ENCODE measurements at places on chromosomes 4 and X. TPM values are rescaled to one million over a fixed set of nuclear protein-coding genes. Genes with fewer than 3 reads are reported as not detected.

NPNT gene
- 29.1 TPM for total RNA-seq

MAGEE1 gene
- total RNA-seq = 2.3 TPM

SPATA4 gene
- total RNA-seq = not detected

PDGFRA gene
- 56.0 TPM for total RNA-seq

RHOXF2B gene
- not detected for total RNA-seq

VSIG4 gene
- total RNA-seq = 14.8 TPM

BDH2 gene
- 40.2 TPM for total RNA-seq

- H3K27me3 ChIP-seq = no peaks in the 10 kb centered on the region
- H3K27ac ChIP-seq = no peak overlapping the region
- DNase-seq = no peak
- no peak overlapping the region for H3K4me3 ChIP-seq
- H3K36me3 ChIP-seq = no peaks in the 10 kb centered on the region
These were observed 70.7 kb downstream of the ANKRD50 start for GRCh38 chr4:124641715-124642381.

DNA sequence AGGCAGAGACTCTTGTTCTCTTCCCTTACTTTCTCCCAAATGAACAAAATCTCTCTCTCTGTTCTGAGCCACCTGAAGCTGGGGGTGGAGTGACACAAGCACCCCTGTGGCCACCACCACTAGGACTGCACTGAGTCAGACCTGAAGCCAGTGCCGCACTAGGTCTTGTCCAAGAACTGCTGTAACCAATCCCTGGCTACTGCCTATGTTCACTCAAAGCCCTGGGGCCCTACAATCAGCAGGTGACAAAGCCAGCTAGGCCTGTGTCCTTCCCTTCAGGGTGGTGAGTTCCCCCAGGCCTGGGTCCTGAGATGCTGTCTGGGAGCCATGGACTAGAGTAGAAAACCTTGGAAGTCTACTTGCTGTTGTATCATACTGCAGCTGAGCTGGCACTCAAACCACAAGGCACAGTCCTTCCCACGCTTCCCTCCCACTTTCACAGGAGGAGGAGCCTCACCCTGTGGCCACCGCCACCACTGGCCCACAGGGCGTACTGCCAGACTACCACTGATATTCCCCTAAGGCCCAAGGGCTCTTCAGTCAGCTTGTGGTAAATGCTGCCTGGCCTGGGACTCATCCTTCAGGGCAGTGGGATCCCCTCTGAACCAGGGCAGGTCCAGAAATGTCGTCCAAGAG, 119.1 kb downstream of the RTL9 start:
- H3K4me3 ChIP-seq = no peak overlapping the region
- no peaks in the 10 kb centered on the region for H3K27me3 ChIP-seq
- DNase-seq = no peak
- no peak overlapping the region for H3K27ac ChIP-seq
- no peaks in the 10 kb centered on the region for H3K4me1 ChIP-seq

GRCh38 chr4:24519649-24520048, 64.7 kb downstream of the DHX15 start:
- H3K27ac ChIP-seq = no peak overlapping the region
- peaks cover 29% of the 10 kb centered on the region for H3K4me1 ChIP-seq
- H3K27me3 ChIP-seq = no peaks in the 10 kb centered on the region
- H3K36me3 ChIP-seq = peaks cover 2% of the 10 kb centered on the region

GRCh38 chrX:88170553-88170952, 576.5 kb upstream of the CPXCR1 start:
- no peak overlapping the region for H3K4me3 ChIP-seq
- H3K4me1 ChIP-seq = no peaks in the 10 kb centered on the region
- no peaks in the 10 kb centered on the region for H3K36me3 ChIP-seq
- DNase-seq = no peak

DNA sequence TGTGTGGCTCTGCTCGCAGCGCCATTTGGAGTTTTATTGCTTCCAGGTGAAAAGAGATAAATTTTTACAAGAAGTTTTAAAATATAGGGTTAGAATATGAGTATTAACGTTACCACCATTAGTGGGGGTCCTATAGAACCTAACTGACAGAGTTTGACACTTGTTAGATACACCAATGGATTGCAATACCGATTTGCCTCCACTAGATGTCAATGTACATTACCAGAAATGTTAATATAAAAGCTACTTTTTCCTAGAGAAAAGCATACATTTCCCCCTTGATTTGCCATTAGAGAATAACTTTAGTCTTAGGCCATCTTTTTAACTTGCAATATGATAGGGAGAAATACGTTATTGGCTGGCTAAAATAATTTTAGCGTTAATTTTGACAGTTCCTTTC, 108.4 kb downstream of the LINC00632 start:
- DNase-seq = no peak
- no peaks in the 10 kb centered on the region for H3K27me3 ChIP-seq
- no peaks in the 10 kb centered on the region for H3K36me3 ChIP-seq

- H3K27me3 ChIP-seq = no peaks in the 10 kb centered on the region
- no peak overlapping the region for H3K27ac ChIP-seq
- no peaks in the 10 kb centered on the region for H3K36me3 ChIP-seq
- H3K4me1 ChIP-seq = no peaks in the 10 kb centered on the region
- no peak for DNase-seq
These were observed 423.1 kb downstream of the BCOR start for GRCh38 chrX:39674490-39675161.

DNA sequence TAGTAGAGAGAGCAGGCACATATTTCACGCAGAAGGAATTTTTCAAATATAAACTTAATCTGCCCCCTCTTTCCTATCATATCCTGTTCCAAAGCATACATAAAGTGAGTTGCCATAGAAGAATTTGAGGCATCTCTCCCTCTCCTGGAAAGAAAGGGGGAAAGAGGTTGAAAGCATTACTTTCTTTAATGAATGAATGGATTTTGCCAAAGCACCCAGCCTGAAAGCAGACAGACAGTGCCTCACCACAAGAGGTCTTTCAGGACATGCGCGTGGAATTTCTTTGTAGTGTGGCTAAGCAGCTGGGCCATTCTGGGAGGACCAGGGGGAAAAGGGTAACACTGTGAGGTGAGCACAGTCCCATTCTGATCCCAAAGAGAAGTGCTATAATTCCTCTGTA, 651.4 kb downstream of the IQCM start:
- no peaks in the 10 kb centered on the region for H3K4me1 ChIP-seq
- no peak overlapping the region for H3K27ac ChIP-seq
- H3K27me3 ChIP-seq = peaks cover 2% of the 10 kb centered on the region

DNA sequence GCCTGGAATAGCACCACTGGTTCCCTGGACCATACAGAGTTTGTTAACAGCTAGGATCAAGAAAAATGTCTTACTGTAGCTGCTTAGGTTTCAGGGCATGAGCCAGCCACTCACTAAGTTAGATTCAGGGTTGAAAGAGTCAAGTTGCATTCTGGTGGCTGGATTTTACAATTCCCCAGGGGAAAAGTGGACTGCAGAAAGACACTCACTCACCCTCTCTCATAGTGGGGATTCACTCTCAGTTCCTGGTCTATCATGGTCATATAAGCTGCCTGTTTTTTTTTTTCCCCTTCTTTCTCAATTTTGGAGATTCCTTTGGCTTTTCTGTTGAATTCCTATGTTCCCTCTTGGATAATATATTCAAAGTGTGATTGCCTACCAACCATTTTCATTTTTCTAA, 744.2 kb upstream of the GRIA3 start:
- no peaks in the 10 kb centered on the region for H3K36me3 ChIP-seq
- DNase-seq = no peak
- no peak overlapping the region for H3K27ac ChIP-seq
- H3K27me3 ChIP-seq = no peaks in the 10 kb centered on the region
- H3K4me3 ChIP-seq = no peak overlapping the region

- DNase-seq = no peak
- H3K4me1 ChIP-seq = no peaks in the 10 kb centered on the region
- H3K27me3 ChIP-seq = no peaks in the 10 kb centered on the region
- no peaks in the 10 kb centered on the region for H3K36me3 ChIP-seq
- H3K27ac ChIP-seq = no peak overlapping the region
- no peak overlapping the region for H3K4me3 ChIP-seq
These were observed 703.5 kb downstream of the FAT4 start for GRCh38 chr4:126018274-126018673.

DNA sequence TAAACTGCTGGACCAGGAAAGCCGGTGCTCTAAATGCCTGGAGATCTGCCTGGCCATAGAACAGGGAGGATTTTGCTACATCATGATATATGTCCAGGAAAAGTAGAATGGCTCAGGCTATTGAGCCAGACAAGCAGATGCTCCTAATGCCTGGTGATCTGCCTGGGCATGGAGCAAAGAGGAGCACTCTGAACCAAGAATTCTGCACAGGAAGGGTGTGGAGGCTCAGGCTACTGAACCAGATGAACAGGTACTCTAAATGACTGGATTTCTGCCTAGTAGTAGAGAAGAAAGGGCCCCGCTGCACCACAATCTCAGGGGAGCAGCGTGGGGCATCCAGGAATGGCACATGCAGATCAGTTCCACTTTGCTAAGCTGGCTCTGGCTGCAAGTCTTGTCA, 607.9 kb downstream of the ANKRD50 start:
- no peaks in the 10 kb centered on the region for H3K27me3 ChIP-seq
- no peak overlapping the region for H3K27ac ChIP-seq
- no peak overlapping the region for H3K4me3 ChIP-seq
- DNase-seq = no peak
- H3K36me3 ChIP-seq = no peaks in the 10 kb centered on the region

GRCh38 chrX:724256-724655, 93.7 kb downstream of the SHOX start:
- no peak overlapping the region for H3K27ac ChIP-seq
- H3K4me1 ChIP-seq = no peaks in the 10 kb centered on the region
- no peak for DNase-seq
- H3K36me3 ChIP-seq = no peaks in the 10 kb centered on the region

GRCh38 chr4:110452546-110452945, 23.4 kb upstream of the ENPEP start:
- no peaks in the 10 kb centered on the region for H3K36me3 ChIP-seq
- H3K4me3 ChIP-seq = no peak overlapping the region
- no peaks in the 10 kb centered on the region for H3K4me1 ChIP-seq

- no peak overlapping the region for H3K27ac ChIP-seq
- DNase-seq = no peak
- no peak overlapping the region for H3K4me3 ChIP-seq
- H3K27me3 ChIP-seq = no peaks in the 10 kb centered on the region
- H3K4me1 ChIP-seq = peaks cover 7% of the 10 kb centered on the region
- H3K36me3 ChIP-seq = no peaks in the 10 kb centered on the region
These were observed 78.7 kb downstream of the SUPT20HL2 start for GRCh38 chrX:24235084-24235710.

DNA sequence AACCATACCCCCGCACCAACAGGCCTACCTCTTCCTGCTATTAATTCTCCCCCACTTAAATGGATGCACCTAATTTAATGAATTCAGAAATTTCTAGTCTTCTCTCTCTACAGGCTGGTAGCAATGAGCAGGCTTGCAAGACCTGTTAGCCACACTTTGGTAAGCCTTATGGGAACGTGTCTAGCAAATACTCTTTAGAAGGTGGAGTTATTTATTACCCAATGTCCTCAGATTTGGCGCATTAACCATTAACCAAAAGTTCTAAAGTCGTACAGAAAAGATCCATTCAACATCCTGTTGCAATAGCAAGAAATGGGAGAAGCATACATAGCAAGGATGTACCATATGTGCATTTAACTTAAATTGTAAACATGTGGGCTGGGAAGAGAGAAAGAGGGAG, 47.5 kb downstream of the SLITRK2 start:
- no peak for DNase-seq
- no peaks in the 10 kb centered on the region for H3K27me3 ChIP-seq
- no peak overlapping the region for H3K27ac ChIP-seq

- no peaks in the 10 kb centered on the region for H3K27me3 ChIP-seq
- no peaks in the 10 kb centered on the region for H3K4me1 ChIP-seq
- H3K27ac ChIP-seq = no peak overlapping the region
These were observed 85.4 kb upstream of the ARMCX2 start for GRCh38 chrX:101745046-101745445.

DNA sequence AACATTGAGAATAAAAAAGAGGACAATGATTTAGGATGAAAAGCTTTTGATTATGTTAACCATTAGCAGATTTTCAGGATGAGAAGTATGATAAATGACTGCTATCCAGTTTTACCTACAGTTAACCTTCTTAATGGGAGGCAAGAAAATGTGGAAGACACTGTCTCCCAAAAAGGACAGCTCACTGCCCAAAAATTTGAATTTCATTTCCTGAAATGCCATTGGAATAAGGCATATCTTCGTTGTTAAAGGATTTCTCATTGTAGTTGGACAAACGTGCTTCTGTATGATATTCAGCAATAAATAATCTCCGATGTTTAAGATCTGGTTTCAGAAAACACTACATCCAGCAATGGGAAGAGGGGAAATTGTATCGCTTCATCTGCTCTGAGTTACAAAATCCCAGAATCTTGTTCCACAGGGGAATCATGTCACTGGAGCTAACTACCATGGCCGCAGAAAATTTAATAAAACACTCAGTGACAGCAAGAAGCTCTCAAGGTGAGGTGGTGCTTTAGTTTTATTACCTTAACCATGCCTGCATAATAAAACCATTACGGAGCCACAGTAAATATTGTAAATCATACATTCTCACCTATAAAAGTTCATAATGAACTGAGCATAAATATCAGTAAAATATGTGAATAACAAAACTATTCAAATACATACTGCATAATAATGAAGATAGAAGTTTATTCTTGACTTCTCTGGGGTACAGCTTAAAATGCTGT, 552.3 kb downstream of the PCDH7 start:
- no peak for DNase-seq
- no peaks in the 10 kb centered on the region for H3K27me3 ChIP-seq
- H3K36me3 ChIP-seq = no peaks in the 10 kb centered on the region
- no peak overlapping the region for H3K27ac ChIP-seq

- no peak overlapping the region for H3K27ac ChIP-seq
- H3K36me3 ChIP-seq = no peaks in the 10 kb centered on the region
- H3K4me1 ChIP-seq = no peaks in the 10 kb centered on the region
- no peak for DNase-seq
- H3K27me3 ChIP-seq = no peaks in the 10 kb centered on the region
These were observed 36.7 kb downstream of the DIAPH2 start for GRCh38 chrX:96721354-96721753.

GRCh38 chr4:130154901-130155300, 1058.9 kb downstream of the C4orf33 start:
- no peaks in the 10 kb centered on the region for H3K4me1 ChIP-seq
- H3K4me3 ChIP-seq = no peak overlapping the region
- no peak overlapping the region for H3K27ac ChIP-seq
- H3K27me3 ChIP-seq = no peaks in the 10 kb centered on the region
- H3K36me3 ChIP-seq = no peaks in the 10 kb centered on the region

DNA sequence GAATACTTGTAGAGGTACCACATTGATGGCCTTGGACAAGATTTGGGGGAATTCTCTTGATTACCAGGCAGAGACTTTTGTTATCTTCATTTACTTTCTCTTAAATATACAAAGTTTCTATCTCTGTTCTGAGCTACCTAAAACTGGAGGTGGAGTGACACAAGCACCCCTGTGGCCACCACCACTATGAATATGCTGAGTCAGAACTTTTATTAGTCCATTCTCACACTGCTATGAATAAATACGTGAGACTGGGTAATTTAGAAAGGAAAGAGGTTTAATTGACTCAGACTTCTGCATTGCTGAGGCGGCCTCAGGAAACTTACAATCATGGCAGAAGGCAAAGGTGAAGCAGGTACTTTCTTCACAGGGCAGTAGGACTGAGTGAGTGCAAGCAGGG, 67.1 kb downstream of the RTL3 start:
- H3K4me1 ChIP-seq = no peaks in the 10 kb centered on the region
- H3K27ac ChIP-seq = no peak overlapping the region
- no peak overlapping the region for H3K4me3 ChIP-seq
- no peak for DNase-seq

GRCh38 chrX:129000797-129001196, 522.5 kb downstream of the SMARCA1 start:
- H3K27me3 ChIP-seq = no peaks in the 10 kb centered on the region
- no peak overlapping the region for H3K27ac ChIP-seq
- no peak for DNase-seq
- H3K4me3 ChIP-seq = no peak overlapping the region

Data from body of pancreas (tissue), 4 donors.